ENCODE measurements at places on chromosomes 5 and 9.

- no peak for DNase-seq
Measured at GRCh38 chr5:2047341-2047927, 164.7 kb upstream of the IRX4 start.

DNA sequence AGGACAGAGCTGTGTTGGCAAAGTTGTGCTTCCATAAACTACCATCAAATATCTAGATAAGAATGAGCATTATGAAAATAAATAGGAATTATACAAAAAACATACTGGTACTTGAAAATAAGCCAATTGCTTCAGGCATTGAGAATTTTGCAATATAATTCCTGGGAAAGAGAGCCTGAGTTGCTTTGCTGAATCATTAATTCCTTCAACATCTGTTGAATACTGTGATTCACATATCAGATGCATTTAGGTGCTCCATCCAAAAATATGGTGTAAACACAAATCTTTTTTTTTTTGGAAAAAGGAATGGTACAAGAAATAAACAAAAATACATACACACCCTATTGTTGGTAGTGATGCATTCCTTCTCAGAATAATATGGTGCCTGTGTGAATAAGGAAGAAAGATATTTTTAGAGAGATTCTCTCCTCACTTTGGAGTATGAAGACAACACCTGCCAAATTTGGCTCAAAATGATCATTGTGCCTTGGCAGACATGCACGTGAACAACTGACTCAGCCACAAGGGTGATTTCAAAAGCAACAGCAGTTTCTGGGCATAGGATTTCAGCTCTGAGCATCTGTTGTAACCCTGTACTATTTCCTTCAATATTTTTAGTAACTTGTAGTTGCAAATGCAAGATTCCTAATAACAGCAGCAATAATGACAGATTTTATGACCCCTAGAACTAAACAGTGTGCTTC is 96.7 kb downstream of the CAVIN4 start:
- DNase-seq = no peak

- no peak for DNase-seq
Measured at GRCh38 chr9:125747765-125748445, 732 bp downstream of the PBX3 start.

GRCh38 chr9:91445135-91445534 is 21.5 kb upstream of the NFIL3 start:
- no peak for DNase-seq

GRCh38 chr9:20872340-20872977 is 159.0 kb downstream of the HACD4 start:
- DNase-seq = no peak

GRCh38 chr5:141811287-141812155 is 66.7 kb downstream of the PCDH1 start:
- DNase-seq = no peak

DNA sequence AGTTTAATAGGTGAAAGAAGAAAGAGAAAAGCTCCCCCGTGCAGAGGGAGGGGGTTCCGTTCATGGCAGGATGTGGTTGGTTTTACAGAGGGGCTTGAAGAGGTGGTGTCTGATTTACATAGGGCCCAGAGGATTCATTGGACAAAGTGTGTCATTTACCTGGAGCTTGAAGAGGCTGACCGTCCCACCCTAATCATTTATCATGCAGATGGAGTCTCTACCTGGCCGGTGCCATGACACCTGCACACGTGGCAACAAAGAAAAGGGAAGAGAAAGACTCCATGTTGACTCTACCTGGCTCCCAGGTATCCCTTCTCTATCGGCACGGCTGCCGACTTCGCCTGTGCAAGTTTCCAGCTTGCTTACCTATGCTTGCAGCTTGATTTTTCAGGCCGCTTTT is 35.3 kb upstream of the PRRC2B start:
- no peak for DNase-seq

DNA sequence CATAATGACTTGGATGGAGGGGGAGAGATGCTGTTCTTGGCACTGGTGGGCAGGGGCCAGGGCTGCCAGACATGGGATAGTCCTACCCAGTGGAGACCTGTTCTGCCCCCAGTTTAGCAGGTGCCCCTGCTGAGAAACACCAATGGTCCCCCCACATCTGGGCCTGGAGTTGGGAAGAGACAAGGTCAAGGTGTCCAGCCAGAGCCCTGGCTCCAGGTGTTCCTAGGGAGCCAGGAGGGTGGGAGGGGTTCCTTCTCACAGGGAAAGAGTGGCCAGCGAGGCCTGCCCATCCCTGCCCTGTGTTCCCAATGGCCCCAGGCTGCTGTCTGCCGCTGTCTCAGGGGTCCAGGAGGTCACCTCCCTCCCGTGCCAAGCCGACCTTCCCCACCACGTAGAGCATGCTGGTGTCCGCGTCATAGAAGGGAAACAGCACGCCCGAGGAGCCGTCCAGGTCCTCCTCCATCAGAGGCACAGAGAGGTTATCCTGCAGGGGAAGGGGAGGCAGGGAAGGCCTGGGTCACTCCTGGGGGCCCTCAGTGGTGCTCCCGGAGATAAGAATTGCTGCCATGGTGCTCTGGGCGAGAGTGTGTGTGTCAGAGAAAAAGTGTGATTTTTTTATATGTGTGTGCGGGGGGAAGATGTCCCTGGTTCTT is 11.7 kb upstream of the TRIM14 start:
- no peak for DNase-seq

- DNase-seq = no peak
Measured at GRCh38 chr5:31366941-31367340, 165.0 kb downstream of the DROSHA start.

- no peak for DNase-seq
Measured at GRCh38 chr9:33082128-33082527, 5.7 kb upstream of the SMU1 start.

DNA sequence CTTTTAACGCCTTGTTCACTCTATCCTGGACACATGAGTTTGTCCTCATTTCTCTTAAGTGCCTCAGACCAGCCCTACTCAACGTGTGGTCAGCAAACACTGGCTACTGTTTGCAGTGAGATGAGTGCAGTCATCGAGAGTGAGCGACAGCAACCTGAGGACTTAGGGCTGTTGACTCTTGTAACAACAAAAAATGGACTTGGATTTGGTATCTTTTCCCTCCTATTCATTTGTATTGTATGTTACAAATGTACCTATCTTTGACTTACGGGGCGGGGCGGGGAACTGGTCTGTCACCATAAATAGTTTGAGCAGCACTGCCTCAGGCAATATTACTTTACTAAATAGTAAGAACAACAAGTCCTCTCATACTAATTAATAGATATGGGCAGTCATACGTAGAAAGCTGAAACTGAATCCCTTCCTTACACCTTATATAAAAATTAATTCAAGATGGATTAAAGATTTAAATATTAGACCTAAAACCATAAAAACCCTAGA is 84.1 kb downstream of the TLE1 start:
- DNase-seq = no peak

DNA sequence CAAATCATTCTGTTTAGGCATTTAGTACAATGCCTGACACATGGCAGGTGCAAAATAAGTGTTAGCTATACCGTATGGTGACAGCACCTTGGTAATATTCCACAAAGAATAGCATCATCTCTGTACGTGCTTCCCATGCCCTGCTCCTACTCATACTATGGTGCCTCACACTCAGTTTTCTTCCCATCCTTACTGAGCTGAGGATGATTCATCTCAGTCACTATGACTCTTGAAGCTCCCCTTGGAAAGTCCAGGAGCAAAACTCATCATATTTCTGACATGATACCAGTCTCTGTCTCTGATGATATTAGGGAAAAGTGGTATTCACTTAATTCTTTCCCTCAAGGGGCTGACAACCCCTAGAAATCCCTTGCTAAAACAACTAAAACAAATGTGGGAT is 423.3 kb downstream of the EFNA5 start:
- no peak for DNase-seq

DNA sequence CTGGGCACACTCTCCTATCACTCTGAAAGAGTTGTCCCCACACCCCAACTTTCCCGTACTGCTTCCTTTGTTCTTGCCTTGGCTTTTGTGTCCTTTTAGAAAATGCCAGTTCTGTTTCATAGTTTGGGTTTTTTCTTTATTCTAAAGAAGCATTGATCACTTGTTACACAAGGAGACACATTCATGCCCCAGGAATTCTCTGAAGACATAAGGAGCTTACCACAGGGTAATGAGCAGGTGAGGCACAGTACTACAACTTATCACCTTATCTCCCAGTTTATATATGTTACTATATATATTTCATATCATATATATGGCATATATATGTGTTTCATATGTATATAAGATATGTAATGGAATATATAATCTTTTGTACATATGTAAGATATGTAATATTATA is 6.5 kb upstream of the SSBP2 start:
- DNase-seq = no peak

DNA sequence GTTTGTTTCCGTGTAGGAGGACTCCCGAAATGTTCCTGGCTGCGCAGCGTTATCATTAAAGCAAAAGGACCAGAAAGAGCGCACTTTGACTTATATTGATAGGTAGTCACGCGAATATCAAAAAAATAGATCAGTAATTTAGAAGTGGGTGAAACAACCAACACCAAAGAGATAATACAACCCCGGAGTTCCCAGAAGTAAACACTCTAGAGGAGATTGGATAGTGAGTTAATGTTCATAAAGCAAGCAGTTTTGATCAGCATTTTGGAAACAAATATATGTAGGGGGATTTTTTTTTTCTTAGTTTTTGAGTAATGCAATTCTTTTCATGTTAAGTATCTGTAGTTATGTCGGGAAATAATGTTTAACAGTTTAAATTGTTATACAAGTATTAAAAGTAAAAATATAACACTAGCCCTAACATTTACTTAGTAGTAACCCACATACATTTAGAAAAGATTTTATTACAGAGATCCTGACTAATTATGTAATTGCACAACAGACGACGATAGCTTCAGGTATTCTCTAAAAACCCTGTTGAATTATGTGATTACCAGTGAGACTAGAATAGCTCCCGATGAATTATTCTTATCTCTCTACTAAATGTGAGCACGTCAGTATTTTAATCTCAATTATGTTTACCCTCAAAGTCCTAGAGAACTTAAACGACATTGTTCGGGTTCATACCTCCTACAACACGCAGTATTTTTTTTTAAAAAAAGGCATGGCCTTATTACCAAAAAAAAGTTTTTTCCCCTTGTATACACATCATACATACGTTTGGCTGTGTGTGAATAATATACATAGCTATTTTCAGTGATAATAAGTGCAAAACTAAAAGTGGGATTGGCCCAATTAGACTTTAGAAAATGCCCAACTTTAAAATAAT is 9.4 kb upstream of the NFIB start:
- DNase-seq = no peak

- no peak for DNase-seq
Measured at GRCh38 chr5:106757672-106758071, 913.1 kb downstream of the EFNA5 start.

DNA sequence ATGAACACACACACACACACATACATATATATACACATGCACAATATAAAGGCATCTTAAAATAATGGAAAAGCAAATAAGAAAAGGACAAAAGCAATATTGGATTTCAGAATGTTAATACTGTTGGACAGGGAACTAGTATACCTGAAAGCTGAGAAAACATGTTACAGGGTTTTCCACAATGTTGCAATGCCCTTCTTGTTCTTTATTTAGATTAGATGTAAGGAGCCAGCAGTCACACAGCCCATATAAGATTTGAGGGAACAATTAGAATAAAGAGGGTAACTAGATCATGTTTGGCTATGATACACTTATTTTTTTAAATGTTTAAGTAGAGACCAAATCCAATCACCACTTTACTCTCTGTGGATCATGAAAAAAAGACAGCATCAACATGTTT is 61.7 kb downstream of the SH3TC2 start:
- DNase-seq = no peak

- no peak for DNase-seq
Measured at GRCh38 chr9:123005964-123006363, 27.5 kb upstream of the GPR21 start.

- DNase-seq = no peak
Measured at GRCh38 chr5:178346607-178347334, 114.2 kb upstream of the PHYKPL start.

- no peak for DNase-seq
Measured at GRCh38 chr9:104866191-104866590, 61.8 kb downstream of the ABCA1 start.

- no peak for DNase-seq
Measured at GRCh38 chr5:68435611-68436010, 220.1 kb downstream of the PIK3R1 start.

DNA sequence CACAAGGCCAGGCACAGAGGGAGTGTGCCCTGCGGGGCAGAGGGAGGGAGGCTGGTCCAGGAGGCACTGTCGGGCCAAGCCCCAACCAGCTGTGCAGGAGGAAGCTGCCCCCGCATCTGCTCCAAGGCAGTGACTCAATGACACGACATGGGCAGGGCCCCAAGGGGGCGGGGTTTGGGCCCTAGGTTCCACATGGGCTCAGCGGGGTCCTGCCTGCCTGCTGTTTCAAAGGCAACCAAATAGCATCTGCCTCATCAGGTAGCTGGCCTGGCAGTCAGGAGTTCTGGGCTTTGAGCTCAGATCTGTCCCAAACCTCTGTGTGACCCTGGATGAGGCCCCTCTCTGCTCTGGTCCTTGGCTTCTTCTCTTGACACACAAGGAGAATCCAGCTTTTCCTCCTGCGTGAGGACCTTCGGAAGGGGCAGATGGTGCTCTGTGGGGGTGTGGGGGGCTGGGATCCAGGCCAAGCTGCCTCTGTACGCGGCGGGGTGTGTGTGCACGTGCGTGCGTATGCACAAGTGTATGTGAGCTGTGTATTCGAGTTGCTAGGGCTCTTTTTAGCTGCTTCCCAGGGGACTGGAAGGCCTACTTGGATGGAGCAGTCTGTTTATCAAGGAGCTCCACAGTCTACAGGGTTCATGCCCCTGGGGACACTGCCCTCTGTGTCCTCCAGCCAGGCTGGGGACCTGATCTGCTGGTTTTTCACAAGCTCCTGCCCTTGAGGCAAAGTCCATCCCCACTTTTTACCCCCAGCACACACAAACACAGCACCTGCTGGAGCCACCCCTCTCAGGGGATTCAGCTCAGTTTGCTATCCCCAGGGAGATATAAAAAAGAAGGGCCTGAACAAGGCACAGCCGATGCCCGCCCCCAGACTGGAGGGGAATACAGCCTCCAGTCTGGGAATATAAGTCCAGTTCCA is 138.9 kb downstream of the RGS3 start:
- DNase-seq = no peak

GRCh38 chr9:126404459-126404858 is 77.8 kb downstream of the MVB12B start:
- no peak for DNase-seq

GRCh38 chr9:125564631-125565030 is 142.4 kb downstream of the MAPKAP1 start:
- DNase-seq = no peak

- DNase-seq = no peak
Measured at GRCh38 chr5:10355071-10355889, 1.8 kb downstream of the MARCHF6 start.

GRCh38 chr9:80009204-80009603 is 437.4 kb downstream of the TLE4 start:
- no peak for DNase-seq

- DNase-seq = no peak
Measured at GRCh38 chr9:92190536-92190790, 75.2 kb upstream of the SPTLC1 start.

- DNase-seq = peak; percentile 40
Measured at GRCh38 chr5:132386644-132387286, 17.3 kb downstream of the SLC22A5 start.

Measured in stimulated activated CD8-positive, alpha-beta memory T cell treated with anti-CD3 and anti-CD28 coated beads, Interleukin-4, amount 100 ng/mL, for 1 hour (primary cell).